RPMI7951 (cell line): ENCODE measurements at places on chromosomes 12 and 14.
A peak's percentile ranks its signal among the peaks of the same experiment; 100 is the strongest.

DNA sequence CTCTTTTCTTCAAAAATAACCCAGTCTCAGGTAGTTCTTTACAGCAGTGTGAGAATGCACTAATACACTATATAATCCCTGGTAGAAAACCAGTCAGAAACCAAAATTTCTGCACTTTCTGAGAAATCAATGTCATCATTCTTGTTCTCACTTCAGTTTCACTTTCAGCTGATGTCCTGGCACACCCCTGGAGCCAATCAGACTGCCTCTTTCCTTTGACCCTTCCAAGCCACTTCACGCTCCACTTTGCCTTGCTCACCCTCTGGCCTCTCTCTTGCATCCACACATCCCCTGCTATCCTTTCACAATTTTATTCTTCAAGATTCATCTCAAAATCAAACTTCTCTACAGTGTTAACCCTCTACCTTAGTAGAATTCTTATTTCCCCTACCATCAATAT, 181.1 kb downstream of the ASCL1 start:
- no peak for DNase-seq

DNA sequence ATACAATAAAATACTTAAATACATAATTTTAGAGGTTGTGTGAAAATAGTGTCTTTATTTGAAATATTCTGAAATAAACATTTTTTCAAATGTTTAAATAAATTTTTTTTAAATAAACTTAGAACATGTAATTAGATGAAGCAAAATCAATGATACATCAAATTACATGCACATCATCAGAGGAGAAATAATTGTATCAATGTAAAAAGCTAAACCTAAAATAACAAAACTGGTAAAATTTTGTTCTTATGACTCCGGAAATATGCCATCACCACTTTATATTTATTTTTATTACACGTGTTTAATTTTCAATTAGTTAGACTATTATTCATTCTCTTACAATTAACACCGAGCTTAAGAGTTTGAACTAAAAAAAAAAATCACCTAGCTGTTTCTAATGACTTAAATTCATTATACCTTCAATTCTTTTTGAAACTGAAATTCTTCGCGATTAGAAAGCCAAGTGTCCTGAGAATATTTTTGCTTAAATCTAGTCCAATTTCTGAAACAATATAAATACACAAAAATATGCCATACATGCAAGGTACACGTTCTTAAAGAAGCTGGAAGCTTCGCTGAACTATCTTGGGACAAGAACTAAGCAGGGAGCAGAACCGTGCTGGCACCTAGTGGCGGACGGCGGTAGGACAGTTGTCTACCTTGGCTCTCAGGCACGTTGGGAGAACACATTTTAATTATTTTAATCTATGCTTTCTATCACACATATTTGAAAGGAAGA, 230.5 kb downstream of the SLC25A21 start:
- DNase-seq: peak; percentile 48

DNA sequence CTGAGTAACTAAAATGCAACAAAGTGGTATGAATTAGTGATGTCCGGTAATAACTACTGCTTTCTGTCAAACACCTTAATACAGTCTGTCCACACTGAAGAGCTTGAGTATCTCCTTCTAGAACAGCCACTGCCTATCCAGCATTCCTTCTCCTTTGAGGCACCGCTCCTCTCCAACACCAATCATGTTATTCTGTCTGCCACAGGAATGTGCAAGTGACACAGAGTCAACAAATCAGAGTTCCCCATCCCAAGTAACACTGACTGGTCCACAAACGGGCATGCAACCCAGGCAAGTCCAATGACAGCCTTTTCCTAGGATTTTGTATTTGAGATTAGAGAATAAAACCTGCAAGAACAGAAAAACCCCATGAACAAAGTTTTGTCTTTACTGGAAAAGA, 3.8 kb downstream of the GXYLT1 start:
- DNase-seq: peak; percentile 41

- DNase-seq: no peak
These were observed 145.9 kb downstream of the ETV6 start for GRCh38 chr12:11795192-11795912.

- no peak for DNase-seq
These were observed 76.3 kb downstream of the CDK17 start for GRCh38 chr12:96323906-96324305.

- DNase-seq: peak; percentile 50
These were observed 2.2 kb upstream of the KRT3 start for GRCh38 chr12:52798003-52798670.

- DNase-seq: no peak
These were observed 9.5 kb downstream of the POMT2 start for GRCh38 chr14:77311217-77311616.

DNA sequence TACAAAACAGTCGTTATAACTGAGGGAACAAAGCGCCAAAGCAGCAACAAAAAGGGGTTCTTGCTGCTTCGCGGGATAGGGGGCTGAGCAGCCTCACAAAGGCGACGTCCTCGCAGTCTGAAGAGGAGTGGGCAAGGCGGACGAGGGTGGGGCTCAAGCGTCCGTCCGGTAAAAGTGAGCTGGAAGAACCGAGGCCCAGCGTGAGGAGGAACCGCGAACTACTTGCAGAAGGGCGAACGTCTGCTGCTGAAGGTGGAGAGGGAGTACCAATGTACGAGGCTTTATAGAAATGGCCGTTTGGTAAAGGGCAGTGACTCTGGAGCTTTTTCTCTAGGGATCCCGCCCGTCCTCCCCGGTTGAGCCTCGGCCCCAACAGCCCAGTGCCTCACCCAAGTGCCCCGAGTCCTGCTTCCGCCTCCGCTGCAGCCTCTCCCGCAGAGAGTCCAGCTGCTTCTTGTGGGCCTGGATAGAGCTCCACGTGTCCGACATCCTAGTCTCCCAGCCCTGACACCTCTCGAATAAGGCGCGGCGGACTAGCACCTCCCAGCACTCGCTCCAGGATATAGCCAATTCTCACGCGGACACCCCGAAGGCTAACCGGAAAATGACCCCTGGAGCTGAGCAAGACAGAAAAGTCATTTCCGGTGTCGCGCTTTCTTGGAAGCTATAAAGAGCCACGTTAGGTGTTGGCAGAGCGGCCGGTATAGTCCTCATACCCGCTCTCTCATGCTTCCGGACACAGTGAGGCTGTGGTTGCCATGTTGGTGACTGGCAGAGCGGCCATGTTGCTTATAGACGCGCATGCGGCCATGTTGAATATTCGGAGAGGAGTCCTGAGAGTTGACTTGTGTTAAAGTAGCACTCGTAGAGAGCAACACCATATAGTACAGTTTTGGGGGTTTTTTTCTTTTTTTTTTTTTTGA, at the start of gene METTL3:
Gene METTL3 (minus strand): TSS at position 606 of the 923 bp plus-strand sequence. CDS start 117 bp downstream, at position 489.
- DNase-seq: peak; percentile 99

DNA sequence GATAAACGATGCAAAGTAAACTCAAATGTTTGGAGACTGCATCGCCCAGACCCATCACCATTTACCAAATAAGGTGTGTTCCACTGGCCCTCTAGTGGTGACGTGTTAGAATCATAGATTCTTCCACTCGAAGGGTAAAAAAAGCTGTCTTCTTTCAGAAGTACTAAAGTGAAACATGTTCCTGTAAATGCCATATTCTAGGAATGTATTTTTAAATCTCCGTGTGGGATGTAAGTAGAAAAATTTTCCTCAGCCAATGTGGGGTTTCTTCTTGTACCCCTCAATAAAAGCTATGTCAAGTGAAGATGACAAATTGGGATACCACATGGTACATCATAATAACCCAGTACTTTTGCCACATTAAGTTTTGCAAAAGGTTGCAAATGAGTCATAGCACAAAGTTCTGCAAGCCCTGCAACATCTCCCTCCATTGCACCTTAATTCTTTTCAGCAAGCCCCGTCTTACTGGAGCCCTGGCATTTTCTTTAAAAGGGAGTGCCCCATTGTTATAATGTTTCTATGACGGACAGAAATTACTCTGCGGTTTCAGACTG, 100.8 kb downstream of the CCER1 start:
- DNase-seq: peak; percentile 43

GRCh38 chr12:42585841-42586216, 3.7 kb downstream of the PRICKLE1 start:
- no peak for DNase-seq

- DNase-seq: no peak
These were observed 433 bp downstream of the COX16 start for GRCh38 chr14:70359076-70359424.

DNA sequence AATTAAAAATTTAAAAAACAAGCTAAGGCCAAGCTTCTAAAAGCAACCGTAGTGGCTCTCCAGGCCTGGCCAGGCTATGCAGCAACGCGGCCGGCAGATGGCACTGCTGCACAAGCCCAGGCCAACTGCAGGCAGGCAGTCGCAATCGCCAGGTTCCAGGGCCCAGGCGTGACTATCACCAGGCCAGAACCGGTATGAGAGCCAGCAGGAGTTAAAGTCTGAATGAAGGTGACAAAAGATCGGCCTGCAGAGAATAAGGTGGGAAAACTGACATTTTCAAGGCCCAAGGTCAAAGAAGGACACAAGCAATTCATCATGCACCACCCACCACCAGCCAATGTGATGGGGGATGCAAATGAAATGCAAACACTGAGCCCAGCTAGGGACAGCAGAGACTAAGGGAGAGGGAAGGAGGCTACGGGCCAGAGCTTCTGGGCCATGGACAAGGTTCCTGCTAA, 43.6 kb upstream of the ANO2 start:
- peak; percentile 56 for DNase-seq

DNA sequence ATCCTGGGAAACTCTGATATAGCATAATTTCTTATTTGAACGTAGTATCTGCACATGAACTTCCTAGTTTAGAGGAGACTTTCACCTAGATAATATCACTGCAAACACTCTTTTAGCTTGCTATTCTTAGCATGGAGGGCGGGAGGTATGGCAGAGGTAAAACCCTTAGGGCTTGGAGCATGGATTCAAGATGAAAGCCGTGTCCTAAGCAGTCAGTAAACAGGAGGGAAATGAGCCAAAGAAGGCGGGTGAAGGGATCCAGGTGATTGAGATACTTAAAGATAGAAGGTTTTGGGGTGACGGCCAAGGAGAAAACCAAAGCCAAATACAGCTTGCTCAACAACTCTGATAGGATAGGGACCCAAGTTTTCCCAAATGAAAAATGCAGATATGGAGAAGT, 107.1 kb upstream of the BCAT1 start:
- DNase-seq: no peak

DNA sequence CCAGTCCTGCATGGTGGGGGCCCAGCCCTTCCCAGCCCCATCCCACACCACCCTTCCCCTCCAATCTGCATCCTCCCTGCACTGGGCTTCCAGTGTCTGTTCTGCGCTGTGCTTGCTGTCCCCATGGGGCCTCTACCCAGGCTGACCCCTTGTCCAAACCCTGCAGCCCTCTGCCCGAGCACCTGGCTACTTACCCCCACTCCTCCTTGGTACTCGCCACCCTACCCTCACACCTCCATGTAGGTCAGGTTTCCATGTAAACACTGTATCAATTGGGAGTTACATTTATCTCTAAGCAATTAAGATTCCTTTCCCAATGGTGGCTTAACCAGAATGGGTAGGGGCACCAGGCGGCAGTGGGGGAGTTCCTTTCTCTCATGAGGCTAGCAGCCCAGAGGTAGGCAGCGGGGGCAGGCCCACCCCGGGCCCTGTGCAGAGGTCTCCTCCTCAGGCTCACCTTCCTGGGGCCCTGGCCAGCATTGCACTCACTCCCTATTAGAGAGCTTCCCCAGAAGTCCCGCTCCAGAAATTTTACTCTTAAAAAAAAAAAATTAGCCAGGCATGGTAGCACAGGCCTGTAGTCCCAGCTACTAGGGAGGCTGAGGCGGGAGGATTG, 76.6 kb upstream of the CCND2 start:
- no peak for DNase-seq

DNA sequence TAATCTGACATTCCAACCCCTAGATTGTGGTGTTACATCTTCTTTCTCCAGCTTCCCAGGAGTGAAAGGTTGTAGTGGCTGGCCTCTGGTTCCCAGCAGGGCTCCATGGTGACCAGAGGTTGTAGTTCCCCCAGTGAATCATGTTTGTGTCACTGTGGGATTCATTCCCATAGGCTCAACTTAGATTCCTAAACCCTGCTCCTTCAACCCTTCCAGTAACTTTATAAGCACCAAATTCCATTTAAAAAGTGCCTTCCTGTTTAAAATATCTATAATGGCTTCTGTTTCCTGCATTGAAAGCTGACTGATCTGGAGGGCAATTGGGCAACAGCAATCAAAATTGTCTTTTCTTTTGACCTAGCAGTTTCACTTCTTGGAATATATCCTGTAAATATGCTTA, 40.5 kb upstream of the TBC1D15 start:
- DNase-seq: peak; percentile 17

GRCh38 chr12:87363497-87364084, 665.6 kb downstream of the C12orf50 start:
- peak; percentile 8 for DNase-seq

DNA sequence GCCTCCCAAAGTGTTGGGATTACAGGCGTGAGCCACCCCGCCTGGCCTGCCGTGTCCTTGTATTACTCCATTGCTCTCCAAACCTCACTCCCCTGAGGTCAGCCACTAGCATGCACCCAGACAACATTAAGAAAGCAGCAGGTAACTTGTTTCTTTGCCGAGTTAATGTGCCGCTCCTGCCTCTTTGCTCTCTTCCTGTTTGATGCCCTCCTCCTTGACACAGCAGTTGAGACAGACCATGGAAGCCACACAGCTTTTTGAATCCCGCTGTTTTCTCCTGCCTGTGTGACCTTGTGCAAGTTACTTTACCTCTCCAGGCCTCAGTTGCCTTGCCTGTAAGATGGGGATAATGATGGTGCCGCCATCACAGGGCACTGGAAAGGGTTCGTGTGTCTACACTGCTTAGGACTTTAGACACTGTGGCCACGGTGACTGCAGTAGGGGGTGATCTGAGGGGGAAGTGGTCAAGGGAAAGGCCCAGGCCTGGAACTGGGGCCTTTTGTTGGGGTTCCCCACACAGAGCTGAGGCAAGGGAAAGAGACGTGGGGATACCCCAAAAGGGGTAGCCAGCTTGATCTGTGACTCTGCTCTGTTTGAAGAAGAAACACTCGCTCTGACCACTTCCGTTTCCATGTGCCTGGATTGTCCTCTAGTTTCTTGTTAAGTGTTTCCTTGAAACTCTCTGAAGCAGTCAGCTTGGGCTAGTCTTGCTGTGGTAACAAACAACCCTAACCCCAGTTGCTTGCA, 69.3 kb downstream of the RIN3 start:
- no peak for DNase-seq

DNA sequence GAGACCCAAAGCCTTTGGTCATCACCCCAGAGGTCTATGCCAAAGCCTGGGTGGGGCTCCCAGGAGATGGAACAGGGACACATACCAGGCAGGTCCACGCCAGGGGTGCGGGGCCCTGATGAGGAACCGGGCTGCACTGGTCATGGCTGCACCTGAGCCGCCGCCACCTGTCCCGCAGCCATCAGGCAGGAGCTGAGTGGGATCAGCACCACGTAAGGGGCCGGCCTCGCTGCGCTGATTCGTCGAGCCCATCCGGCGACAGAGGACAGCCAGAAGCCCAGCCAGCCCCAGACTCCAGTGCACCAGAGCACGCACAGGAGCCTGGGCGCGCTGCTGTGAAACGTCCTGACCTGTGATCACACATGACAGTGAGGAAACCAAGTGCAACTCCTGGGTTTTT, 15.9 kb downstream of the DEGS2 start:
- DNase-seq: no peak
